ENCODE measurements at places on chromosomes 5 and 9.

DNA sequence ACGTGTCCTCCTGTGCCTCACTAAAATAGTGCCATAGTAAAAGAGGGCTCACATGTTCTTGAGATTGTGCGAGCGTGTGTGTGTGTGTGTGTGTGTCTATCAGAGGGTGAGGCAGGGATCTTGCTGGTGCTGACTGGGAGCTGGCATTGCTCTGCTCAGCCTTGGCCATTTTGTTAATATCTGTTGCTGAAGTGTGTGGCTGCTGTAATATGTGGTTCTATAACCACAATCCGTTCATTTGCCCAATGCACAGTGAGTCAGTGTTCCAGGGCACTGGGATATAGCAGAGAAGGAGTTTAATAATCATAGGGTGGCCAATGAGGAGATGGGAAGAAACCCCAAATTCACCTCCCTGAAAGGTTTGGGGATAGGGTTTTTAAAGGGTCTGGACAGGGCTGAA is 61.3 kb downstream of the RASGRF2 start:
- DNase-seq, result no peak

- DNase-seq, result no peak
Measured at GRCh38 chr9:111961009-111961408, 64.4 kb downstream of the UGCG start.

GRCh38 chr5:127705120-127705892 is 2.1 kb downstream of the CCDC192 start:
- no peak for DNase-seq

DNA sequence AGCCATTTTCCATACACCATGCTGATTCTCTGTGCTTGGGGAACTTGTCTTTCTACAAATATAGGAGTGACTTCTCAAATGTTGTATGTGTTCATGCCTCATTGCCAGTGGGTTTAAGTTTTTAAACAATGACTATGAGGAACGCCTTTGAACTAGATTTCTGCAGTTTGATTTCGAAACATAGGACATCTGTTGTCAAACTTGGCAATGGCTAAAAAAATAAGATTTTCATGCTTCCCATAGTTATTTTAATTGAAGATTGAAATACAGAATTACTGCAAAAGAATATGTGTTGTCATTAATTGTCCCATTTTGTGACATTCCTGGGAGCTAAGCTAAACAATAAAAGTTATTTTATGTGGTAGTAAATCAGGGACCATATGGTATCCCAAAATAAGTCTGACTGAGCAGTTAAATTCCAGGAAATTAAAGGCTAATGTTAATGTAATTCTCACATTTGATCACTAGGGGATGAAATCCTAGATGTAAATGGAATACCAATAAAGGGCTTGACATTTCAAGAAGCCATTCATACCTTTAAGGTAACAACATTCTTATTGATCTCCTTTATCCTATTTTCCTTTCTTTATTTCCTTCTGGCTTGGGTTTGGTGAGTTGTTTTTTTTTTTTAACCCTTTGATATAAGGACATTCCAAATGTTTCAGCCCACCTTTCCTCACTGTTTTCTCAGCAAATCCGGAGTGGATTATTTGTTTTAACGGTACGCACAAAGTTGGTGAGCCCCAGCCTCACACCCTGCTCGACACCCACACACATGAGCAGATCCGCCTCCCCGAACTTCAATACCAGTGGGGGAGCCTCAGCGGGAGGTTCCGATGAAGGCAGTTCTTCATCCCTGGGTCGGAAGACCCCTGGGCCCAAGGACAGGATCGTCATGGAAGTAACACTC is 116.7 kb downstream of the GOLPH3 start:
- DNase-seq, result no peak

DNA sequence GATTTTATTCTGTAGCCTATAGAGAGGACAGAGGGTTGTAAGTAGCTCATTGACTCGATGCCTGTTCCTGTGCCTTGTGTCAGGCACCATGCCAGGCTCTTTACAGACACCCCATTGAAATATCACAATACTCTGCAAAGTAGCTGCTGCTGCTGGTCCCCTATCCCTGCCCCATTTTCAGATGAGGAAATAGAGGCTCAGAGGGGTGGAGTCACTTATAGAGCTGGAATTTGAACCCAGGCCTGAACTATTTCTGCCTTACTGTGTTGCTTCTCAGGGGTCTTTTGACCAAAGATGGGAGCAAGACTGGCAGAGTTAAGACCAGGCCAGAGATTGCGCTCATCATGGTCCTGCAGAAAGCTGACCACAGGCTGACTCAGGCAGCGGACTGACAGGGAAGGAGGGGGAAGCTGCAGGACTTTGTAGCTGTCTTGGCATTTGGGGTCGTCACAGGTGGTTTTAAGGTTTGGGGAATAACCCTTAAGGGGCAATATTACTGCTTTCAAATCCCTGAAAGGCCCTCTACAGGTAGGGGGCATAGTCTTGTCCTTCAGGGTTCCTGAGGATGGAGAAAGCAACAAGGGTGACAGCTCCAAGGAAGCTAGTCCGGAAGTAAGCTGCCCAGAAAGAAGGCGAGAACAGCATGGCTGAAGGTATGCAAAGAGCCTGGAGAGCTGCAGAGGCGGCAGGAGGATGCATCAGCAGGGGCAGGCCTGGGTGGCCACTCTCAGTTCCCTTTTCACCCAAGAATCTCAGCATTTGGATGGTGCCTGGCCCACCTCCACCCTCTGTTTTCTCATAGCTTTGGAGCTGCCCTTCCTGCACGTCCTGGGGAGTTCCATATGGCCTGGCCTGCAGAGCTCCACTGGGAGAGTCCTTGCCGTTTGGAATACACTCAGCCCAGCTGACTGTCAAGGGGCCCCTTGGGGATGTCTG is 18.3 kb upstream of the NDST1 start:
- DNase-seq, result no peak
